CD4-positive, alpha-beta T cell treated with Interleukin-17A for 1 hour (primary cell): ENCODE measurements at places on chromosomes 2 and 18.

GRCh38 chr2:217839073-217839749 is 163.6 kb downstream of the TNS1 start:
- no peak for DNase-seq

DNA sequence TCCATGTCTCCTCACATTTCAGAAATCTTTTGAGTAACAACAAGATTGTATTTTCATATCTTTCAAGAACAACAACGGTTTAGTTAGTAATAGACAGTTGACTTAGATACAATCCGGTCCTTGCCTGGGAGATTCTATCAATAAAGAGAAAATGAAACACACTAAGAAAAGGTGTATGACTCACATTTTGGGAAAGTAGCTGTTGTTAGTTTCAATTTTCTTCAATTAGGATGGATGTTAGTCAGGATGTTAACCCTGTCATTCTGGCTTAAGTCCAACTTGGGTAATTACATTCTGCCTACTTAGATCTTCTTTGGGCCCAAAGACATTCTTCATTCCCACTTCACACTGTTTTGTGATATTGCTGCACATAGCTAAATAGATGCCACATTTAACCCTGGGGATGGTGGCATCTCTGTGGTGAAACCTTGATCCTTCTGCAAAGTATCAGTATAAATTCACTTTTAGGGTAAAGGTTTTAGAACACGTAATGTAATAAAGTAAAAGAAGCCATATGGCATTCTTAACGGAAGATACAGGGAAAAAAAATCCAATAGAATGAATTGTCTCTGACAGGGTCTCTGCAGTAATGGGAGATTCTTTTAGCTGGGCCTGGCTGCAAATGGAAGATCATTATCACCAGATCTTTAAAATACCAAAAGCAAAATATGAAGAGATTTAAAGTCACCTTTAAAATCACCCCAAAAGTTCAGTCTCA is 365.5 kb downstream of the FIGN start:
- no peak for DNase-seq

- DNase-seq: no peak
Observed at GRCh38 chr2:46848447-46848846, 67.2 kb downstream of the MCFD2 start.

DNA sequence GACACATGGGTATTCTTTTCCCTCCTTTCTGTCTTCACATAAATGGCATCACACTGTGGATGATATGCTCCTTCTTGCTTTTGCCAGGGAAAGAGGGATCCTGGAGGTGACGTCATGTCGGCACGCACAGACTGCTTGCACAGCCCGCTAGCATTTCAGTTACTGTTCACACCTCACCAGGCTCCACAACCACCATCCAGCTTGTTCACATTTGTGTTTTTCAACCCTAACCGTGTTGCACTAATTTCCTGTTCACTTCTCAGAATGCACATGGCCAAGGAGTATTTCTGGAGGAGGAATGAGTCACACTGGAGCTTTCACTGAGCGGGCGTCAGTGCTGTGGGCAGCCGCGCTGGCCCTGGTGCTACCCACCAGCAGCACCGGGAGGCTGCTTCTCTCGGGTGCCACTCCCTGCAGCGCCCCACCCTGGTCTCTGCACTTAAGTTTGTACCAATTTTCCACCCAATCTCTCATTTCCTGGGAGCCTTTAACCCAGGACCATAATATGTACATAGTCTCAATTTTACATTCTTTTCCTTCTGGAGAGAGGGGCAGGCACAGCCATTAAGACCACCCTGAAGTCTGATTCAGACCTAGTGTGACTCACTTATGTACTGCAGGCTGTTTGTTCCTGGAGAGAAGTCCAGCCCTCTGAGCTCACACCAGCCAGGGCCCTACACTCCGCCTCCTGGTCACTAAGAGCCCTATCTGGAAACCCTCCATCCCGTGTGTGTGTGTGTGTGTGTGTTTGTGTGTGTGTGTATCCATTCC is 65.1 kb downstream of the MBP start:
- DNase-seq: peak; percentile 77

DNA sequence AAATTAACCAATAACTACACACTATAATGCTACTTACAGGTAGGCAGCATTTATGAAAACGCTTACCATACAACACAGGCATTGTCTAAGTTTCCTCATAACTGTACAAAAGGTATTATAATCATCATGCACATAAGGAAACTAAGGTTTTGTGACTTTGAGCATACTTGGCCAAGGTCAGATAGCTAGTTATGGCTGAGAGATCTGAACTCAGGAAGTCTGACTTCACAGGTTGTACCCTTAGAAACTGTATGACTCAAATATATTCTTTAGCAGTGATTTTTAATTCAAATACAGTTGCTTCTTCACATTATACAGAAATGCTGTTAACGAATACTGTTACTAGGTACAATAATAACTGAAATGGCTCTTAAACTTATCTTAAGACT is 89.3 kb downstream of the TRIP12 start:
- DNase-seq: no peak

DNA sequence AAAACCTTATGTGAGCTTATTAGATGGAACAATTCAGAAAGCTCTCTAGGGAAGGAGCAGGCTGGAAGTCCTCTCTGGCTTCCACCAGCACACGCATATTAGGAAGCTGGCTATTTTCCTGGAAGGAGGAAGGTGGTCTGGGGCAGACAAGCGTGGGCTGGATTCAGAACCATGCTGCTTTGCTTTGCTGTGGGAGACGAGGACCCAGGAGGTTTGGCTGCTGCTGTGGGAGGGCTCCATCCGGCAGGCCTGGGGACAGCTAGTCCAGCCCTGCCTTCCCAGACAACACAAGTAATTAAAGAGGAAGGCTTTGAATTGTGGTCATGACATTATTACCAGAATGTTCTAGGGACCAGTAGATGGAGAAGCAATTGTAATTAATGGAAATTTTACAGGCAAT is 238.8 kb upstream of the MYT1L start:
- DNase-seq: no peak

DNA sequence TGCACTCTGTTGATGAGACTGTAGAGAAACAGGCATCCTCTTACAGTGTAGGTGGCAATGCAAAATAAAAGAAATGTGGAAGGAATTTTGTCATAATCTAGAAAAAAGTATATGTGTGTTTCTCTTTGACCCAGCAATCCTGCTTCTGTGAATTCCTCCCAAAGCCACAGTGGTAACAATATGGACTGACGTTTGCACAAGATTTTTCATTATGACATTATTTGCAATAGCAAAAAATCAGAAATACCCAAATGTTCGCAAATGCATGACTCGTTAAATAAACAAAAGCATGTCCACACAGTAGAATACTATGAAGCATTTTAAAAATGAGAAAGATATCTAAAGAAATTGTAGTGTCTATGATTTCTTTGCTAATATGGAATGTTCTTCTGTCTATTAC is 255.2 kb upstream of the NRP2 start:
- DNase-seq: no peak

DNA sequence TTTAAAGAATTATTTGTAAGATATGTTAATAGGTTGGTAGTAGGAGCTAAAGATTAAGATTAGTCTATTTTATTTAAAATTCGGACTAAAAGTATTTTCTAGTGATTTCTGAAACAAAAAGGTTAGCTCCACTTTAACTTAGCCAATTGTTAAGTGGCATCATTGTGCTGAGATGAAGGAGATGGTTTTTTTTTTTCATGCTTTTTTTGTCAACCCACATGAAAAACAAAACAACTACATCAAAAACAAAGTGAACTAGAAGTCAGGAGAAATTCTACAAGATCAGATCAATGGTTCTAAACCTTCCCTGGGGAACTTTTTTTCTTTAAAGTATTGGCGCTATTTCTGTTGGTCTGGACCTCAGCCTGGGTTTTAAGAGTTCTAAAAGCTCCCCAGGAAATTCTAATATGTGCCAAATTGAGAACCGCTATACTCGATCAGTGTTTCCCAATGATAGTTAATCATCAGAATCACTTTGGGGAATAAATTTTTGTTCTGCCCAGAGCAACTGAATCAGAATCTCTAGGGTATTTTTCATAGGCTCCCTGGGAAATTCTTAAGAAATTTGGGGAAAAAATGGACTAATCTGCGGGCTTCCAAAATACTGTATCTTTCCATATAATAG is 2.3 kb downstream of the ZC3H6 start:
- peak; percentile 20 for DNase-seq

DNA sequence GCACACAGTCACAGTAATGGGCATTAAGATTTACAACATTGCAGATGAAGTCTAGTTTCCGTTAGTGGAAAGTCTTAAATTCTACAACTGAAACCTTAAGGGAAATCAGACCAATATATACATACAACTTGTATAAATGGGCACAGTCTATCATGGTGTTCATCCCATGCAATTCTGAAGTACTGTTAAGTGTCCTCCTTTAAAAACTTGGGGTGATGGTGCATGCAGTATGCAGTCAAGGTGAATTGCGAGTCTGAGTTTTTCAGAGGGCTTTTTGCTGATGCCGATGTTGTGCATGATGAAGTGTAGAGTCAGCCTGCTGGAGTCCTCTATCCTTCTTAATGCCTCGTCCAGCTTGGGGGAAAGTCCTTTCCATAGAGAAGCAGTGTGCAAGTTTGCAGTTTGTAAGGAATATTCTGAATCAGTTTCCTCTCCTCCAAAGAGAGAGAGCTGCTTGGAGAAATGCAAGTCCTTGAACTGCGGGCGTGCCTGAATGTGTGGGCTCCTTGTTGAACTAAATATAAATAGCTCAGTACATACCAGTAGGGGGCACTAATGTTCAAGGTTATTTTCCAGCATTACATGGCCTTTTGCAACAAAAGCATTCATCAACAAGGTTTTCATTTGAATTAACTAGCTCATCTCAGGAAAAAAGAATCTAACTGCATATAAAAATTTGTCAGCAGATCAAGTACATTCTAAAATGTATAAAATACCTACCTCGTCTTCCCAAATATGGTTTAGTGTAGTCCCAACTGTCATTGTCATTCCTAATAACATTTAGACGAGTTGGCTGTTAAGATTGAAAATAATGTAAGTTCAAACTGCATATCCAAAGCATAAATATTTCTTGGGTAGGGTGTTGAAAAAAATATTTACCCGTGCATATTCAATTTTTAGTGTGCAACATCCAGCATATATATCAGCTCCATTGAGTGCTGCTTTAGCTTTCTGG is 21.3 kb downstream of the HNRNPLL start:
- DNase-seq: peak; percentile 88

DNA sequence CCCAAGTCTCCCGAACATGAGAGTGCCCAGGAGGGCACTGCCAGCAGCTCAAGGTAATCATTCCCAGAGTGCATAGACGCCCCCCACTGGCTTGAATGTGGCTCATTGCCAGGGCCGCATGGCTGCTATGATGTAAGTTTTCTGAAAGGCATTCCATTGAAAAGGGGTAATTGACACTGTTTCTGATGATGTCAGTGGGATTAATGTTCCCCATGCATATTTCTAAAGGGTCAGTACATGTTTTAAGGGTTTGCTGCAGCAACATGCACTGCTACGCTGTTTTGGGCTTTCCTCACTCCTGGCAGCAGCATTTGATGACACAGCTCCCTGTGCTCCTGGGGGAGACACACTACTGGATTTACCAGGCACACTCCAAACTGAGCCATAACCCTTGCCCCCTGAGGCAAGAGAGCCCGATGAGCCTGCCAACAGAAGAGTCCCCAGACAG is 36.7 kb downstream of the KIAA2012 start:
- DNase-seq: no peak

DNA sequence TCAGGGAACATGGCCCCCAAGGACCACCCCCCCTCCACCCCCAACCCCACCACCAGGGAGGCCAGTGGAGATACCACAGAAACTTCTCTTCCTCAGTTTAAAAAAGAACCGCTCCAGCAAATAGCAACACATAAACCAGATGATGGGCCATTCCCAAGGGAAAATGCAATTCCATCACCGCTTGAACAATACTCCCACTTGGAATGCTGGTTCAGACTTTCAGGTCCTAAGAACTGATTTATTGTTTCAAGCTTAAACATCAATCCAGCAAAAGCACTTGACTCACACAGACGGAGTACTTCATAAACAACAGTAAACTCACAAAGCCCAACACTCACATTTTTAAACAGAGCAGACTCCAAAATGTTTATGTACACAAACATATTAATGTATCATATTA is 6.9 kb downstream of the HDAC4 start:
- DNase-seq: no peak

DNA sequence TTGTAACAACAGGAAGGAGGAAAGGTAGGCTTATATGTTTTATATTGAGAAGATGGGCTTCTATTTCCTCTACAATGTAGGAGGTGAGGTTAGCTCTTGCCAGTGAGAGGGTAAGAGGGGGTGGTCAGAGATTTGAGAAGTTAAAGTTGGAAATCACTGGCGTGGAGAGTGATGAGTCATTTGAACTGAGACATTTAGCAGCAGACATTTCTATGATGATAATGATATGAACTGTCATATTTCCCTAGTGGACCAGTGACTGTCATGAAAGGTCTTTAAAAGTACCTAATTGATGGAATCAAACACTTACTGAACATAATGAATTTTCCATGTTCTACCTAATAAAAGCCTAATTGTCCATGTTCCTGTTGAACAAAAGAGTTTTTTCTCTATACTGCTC is 126.1 kb downstream of the FAM161A start:
- no peak for DNase-seq

GRCh38 chr18:55324166-55324565 is 263.8 kb downstream of the TCF4 start:
- DNase-seq: no peak

DNA sequence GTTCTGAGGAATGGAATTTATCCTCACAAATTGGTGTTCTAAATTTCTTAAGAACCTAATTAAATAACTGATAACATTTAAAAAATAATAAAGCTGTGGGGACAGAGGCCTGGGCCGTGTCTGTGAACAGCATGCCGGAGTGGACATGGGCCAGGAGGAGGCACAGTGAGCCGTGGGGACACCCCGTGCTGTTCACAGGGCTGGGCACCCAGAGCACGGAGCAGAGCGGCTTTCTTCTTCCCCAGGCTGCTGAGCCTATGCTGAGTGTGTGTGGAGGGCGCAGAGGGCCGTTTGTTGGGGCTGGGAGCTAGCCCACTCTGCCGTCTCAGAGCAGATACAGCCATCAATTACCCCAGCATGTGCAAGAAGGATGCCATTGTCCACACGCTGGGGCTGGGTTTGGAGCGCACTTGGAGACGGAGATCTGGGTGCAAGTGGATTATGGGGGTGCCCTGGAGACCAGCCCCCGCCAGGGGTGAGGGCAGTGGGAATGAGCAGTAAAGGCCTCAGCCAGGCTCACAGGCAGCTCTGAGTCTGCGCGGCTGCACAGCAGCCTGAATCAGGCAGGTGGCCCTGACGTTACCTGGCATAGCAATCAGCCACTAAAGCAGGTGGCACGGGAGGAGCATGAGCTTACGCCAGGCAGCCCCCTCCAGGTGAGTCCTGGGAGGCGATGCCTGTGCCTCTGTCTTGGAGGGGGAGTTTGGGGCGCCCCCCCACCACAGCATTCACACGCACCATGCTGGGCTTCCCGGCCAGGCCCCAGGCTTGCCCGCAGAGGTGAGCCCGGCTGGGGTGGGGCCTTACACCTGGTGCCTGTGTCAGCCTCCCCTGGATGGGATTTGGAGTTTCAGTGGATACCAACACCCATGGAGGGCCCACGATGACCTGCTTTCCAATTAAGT is 52.1 kb upstream of the SLC66A3 start:
- DNase-seq: no peak

GRCh38 chr18:25097057-25097456 is 254.9 kb downstream of the ZNF521 start:
- DNase-seq: no peak

- DNase-seq: no peak
Observed at GRCh38 chr2:224966613-224967012, 75.7 kb downstream of the DOCK10 start.

- no peak for DNase-seq
Observed at GRCh38 chr2:35463805-35464596, 891.6 kb upstream of the CRIM1 start.

GRCh38 chr2:181851726-181852125 is 39.8 kb upstream of the ITPRID2 start:
- DNase-seq: no peak
